ENCODE measurements at places on chromosomes 5 and 9.

- no peak for DNase-seq
Measured at GRCh38 chr9:7118633-7119032, 360.9 kb downstream of the KDM4C start.

GRCh38 chr5:109868737-109869136, 179.0 kb downstream of the MAN2A1 start:
- no peak for DNase-seq

GRCh38 chr5:123089914-123090660, 1.0 kb downstream of the PRDM6 start:
- no peak for DNase-seq

- no peak for DNase-seq
Measured at GRCh38 chr9:93054758-93055704, 3.5 kb upstream of the SUSD3 start.

- peak; percentile 15 for DNase-seq
Measured at GRCh38 chr5:108141676-108142075, 240.2 kb downstream of the FBXL17 start.

DNA sequence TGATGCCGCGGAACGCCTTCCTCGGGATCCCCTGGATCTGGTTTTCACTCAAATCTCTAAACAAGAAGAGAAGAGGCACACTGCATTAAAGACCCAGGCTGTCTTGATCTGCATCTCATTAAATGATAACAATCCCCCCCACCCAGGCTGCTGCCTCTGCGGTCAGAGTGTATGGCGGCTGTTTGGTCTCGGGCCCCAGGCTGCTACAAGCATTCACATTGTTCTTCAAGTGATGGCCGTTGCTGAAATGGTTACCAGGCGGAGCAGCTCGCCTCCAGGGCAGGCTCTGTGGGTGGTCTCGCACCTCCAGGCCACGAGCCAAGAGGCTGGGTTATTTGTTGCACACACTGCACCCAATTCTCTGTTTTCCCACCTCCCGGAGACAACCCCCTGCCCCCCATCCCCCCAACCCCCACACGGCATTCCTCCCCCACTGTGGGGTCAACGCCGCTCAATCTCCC, 304.1 kb upstream of the PANK3 start:
- DNase-seq = no peak

GRCh38 chr5:2007878-2008501, 125.3 kb upstream of the IRX4 start:
- DNase-seq = no peak

GRCh38 chr9:37056046-37056920, 22.2 kb upstream of the PAX5 start:
- DNase-seq = no peak

GRCh38 chr5:54440456-54440893, 15.0 kb upstream of the HSPB3 start:
- no peak for DNase-seq

DNA sequence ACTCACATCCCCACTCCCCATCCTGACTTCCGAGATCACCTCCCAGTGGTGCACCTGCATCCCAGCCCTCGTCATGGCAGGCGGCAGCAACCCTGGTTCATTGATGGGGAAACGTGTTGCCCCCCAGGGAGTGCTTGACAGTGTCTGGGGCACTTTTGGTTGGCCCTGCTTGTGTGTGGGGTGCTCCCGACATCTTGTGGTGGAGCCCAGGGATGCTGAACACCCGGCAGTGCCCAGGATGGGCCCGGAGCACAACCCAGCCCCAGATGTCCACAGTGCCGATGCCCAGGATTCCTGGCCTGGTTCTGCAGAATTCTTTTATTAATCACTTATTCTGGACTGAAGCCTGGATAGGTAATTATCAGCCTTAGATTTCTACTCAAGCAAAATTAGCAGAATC, 3.7 kb downstream of the MRPL36 start:
- DNase-seq = no peak
